ENCODE measurements at places on chromosomes 5 and 9.

DNA sequence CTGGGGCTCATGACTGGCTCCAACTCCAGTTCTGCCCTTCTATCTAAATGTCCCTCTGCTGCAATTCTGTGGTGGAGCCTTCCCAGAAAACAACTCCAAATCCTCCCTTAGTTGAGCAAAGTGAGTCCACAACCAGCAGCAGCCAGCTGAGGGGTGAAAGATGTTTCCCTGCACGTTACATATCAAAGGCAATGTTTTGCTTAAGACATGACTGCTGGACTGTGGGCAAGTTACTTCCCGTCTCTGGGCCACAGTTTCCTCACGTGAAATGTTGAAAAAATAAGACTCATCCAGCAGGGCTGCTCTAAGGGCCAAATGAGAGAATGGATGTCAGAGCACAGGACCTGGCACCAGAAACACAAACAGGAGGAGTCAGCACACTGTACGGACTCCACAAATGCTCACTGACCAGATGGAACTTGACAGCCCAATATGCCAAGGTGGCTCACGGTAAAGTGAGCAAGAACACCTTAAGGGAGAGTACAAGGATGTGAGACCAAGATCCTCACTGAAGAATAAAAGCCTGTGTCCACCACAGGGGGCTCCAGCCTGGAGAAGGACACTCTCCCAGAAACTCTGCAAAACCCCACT, 138.4 kb upstream of the ABCA1 start:
- no peak for DNase-seq

DNA sequence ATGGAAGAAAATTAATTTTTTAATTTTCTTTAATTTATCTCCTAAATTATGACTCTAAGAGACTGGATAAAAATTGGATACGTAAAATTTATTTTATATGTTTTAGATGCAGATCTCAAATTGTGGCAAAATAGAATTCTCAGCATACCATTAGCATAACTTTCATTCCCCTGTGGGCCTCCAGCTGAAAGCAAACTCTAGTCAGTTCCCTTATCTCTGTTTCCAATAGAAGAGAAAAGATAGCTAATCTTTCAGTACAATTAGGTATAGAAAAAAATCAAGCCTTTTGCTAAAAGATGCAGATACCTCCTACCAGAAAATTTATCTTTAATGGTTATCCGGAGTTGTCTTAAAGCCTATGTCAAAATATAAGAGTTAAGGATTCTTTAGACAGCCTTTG, 1530.6 kb downstream of the EFNA5 start:
- DNase-seq: no peak

GRCh38 chr5:135999406-136000139, 29.2 kb upstream of the TGFBI start:
- peak; percentile 88 for DNase-seq

- peak; percentile 59 for DNase-seq
These were observed 69.0 kb downstream of the SLC28A3 start for GRCh38 chr9:84271531-84271900.

DNA sequence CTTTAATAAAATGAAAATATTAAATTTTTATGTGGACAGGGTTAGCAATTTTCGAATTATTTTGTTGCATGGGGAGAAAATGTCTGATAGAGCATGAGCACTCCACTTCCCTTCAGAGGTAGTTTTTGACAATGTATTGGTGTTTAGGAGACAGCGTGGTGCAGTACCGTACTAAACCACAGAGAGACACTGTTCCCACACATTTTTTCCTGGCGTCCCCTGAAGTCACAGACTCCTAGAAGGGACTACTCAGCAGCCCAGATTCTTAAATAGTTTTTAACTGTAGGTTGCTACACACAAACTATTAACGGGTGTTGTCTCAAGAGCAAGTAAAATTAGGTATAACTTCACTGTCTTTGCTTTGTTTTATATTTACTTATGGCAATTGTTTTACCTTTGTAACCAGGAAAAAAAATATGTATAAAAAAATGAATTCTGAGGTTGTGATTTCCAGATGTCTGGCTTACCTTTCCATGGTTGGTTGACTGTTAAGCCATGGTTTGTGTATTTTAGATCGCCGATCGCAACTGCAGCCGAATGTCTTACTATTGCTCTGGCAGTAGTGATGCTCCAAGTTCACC, 171.2 kb downstream of the DOCK8 start:
- peak; percentile 63 for DNase-seq

DNA sequence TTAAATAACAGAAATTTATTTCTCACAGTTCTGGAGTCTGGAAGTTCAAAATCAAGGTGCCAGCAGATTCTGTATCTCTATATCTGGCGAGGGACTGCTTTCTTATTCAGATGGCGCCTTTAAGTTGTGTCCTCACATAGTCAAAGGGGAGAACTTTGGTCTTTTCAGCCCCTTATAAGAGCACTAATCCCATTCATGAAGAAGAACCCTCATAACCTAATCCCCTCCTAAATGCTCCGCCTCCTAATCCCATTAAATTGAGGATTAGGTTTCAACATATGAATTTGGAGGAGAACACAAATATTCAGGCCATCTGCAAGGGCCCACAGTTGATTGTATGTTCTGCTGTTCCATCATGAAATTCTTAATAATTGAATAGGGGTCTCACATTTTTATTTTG, 10.8 kb upstream of the CCDC152 start:
- no peak for DNase-seq
